ENCODE measurements at places on chromosomes 3 and 15.

DNA sequence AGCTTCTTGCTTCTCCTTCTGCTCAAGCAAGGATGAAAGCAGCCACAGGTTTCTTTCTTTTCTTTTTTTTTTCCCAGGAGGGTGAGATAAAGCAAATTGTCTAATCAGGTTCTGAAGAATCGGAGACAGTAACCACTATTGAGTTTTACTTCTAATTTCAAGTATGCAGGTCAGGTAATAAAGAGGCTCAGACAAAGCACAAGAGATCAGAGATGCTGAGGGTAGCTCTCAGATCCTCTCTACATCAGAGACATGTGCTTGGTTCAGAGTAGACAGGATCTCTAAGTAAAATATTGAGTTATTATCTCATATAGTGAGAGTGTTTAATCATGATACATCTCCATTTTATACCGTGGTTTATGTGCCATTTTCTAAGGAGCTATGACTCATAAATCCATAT, 168.5 kb downstream of the NFKBIZ start:
- DNase-seq = no peak

DNA sequence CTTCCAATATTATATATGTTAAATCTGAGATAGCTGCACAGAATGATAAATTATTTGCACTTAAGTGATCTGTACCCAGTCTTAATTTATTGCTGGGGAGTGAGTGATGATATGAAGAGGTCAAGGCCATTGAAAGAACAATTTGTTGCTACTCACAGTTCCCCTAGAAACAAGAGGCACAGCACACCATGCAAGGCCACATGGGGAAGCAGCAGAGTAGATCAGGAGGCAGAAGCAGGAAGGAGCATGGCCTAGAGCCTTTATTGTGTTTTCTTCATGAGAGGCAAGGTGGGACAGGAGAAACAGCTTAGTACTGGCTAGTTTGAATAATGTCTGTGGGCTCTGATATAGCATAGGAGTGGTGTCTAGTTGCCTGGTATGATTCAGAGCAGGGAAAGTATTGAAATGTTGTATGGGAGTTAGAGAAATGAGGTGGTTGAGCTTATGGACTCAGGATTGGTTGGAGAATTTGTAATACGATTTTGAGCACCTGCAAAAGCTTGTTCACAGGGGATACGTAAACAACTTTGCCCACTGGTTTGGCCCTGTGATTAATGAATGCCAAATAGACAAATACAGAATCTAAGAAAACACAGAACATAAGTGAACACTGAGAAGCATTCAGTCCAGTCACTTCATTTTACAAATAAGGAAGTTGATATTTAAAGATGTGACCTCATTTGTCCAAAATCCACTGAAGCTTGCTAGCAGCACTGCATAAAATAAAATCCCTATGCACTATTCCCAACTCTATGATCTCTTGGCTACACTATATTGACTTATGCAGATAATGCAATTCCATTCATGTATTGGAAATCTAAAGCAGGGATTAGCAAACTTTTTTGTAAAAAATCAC, 71.7 kb downstream of the TMCO5A start:
- DNase-seq = no peak

DNA sequence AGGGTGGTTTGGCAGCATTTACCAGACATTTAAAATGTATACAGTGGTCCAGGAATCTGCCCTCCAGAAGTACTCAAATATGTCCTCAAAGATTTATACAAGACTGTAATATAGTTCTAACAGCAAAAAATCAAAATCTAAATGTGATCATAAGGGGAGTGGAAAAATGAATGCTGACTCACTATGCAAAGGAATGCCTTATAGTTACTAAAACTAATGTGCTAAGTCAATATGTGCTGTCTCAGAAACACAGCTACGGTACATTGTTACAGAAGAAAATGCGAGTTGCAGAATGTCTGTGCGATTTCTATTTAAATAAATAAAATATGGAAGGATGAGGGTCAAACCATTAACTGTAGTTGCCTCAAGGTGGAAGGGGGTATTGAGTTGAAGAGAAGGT, 230.1 kb upstream of the UBE2E1 start:
- no peak for DNase-seq

GRCh38 chr3:114242947-114243346, 5.6 kb upstream of the ZNF80 start:
- DNase-seq = no peak

DNA sequence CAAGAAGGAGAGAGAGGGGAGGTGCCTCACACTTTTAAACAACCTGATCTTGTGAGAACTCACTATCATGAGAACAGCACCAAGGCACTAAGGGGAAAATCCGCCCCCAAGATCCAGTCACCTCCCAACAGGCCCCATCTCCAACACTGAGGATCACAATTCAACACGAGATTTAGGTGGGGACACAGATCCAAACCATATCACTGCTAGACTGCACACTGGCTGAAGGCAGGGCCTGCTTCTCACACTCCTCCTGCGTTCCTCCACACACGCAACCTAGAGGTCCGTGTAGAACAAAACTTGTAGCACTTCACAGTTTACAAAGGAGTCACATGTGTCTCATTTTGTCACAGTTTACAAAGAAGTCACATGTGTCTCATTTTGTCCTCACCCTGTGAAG, 97.8 kb downstream of the DAPK2 start:
- no peak for DNase-seq

DNA sequence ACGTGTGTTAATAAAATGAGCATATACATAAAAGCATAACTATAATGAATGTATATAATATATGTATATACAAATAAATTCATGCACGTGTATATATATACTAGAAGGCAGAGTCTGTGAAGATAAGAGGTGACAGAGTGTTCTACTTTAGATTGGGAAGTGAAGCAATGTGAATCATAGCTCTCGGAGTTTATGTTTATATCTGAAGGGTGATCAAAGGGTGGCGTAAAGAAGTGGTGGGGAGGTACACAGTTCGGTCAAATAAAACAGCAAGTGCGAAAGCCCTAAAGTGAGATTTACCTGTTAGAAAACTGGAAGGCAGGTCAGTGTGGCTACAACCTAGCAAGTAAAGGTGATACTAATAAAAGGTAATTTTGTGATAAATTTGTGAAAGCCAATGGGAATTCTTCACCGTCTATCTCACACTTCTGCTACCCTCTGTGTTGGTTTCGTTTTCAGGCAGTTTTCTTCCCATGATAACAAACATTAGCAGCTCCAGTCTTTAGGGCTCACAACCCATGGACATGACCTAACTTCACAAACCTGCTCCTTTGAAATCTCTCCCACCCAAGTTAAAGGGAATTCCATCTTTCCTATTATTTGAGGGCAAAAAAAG, 46.7 kb upstream of the BCHE start:
- no peak for DNase-seq

DNA sequence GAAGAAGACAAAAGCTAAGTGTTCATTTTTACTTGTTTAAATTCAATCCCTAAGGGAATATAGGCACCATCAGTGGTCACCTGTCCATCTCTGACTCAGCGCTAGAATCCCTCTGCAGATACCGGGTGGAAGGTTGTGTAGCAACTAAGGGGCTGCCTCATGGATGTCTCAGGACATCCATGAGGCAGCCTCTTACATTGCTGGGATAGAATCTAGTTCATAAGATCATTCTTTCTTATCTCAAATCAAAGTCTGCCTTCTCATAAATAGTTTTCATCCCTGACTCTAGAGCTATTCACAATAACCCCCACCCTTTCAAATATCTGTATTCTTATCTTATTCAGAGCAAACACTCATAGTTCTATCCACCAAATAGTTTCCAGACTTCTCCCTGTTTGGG, 38.1 kb downstream of the HSPBAP1 start:
- no peak for DNase-seq

- DNase-seq = no peak
Measured at GRCh38 chr3:132189601-132190000, 127.6 kb upstream of the ACP3 start.

- no peak for DNase-seq
Measured at GRCh38 chr3:197025736-197026480, 3.7 kb downstream of the MELTF start.

DNA sequence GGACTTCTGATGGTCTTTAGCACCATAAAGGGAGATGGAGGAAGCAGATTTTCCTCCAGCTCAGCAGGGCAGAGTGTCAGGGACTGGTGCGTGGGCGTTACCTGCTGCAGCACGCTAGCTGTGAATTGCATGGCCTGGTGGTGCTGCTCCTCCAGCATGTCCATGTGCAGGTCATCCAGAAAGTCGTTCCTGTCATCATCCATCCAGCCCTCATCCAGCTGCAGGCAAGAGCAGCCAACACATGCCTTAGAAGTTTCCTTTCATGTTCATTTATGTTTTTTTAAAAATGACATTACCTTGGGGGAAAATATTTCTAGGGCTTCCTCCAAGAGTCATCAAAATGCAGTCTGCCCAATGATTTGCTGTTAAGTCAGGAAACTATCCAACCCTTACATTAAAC, 239.2 kb downstream of the PDZRN3 start:
- no peak for DNase-seq

DNA sequence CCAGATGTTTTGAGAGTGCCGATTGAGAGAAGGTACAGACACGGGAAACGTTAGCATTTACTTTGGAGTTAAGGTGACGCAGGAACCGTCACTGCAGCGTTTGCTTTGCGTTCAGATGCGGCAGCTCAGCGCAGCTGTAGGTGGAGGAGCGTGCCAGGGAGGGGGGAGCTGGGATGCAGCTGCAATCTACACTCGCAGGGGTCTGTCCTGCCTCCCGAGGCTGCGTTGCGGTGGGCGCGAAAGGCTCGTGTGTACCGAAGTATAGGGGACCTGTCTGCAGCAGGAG, 425 bp upstream of the FYTTD1 start:
- no peak for DNase-seq

GRCh38 chr3:197302696-197303341, 4.4 kb upstream of the DLG1 start:
- DNase-seq = no peak

GRCh38 chr3:177618873-177619733, 421.8 kb upstream of the TBL1XR1 start:
- DNase-seq = no peak

DNA sequence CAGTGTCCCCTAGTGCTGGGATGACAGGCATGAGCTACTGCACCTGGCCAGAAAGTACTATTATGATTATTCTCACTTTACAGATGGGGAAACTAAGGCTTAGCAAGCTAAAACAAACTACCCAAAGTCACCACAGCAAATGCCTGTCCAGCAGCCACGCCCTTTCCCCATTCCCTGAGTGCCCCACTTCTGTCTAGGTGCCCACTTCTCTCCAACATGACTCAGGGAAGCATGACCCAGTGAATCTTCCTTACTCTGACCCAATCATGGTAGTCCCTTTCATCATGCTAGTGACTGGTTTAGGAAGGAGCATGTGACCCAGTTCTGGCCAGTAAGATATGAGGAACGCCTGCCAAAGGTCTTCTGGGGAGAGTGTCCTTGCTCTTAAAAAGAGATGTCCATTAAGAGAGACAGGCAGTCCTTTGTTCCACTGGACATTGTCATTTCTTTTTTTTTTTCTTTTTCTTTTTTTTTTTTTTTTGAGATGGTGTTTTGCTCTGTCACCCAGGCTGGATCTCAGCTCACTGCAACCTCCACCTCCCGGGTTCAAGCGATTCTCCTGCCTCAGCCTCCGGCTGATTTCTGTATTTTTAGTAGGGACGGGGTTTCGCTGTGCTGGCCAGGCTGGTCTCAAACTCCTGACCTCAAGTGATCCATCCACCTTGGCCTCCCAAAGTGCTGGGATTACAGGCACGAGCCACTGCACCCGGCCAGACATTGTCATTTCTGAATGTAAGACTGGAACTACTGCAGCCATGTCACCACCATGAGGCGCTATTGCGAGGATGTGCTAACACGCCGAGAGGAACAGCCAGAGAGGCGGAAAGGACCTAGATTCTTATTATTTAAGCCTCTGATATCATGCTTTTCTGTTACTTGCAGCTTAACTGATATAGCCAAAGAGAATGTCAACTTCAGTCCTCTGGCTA, 19.8 kb downstream of the MEGF11 start:
- no peak for DNase-seq

GRCh38 chr3:152149832-152150231, 118.9 kb upstream of the MBNL1 start:
- no peak for DNase-seq
